NB4 (cell line): ENCODE measurements at places on chromosomes 5 and 9.
A peak's percentile ranks its signal among the peaks of the same experiment; 100 is the strongest.

DNA sequence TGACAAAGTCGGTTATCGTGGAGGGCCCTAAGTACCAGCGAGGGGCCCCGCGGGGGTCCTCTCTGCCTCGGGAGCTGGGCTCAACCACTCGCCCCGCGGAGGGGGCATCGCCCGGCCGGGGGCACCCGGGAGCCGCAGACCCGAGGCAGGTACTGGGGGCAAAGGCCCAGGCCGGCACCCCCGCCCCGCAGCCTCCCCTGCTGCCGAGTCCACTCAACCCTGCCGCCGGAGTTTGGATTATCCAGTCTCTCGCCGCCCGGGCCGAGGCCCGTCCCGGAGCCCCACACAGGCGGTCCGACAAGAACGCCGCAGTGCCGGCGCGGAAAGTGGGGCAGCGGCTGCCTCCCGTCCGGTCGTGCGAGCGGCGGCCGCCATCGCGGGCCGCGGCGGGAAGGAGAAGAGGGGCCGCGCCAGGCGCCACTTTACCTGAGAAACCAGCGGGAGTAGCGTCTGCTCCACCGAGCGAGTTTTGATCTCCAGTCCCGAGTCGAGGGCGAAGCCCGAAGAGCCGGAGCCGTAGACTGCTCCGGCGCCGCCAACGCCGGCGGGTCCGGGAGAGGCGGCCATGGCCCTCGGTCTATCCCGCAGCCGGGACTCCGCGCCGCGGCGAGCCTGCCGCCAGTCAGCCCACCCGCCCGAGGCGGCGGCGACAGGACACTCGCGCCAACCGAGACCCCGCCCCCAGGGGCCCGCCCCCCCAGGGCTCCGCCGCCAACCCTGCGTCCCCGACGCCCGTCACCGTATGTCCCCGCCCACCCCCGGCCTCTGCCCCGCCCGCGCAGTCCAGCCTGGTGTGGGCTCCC, at the start of gene CTNNAL1:
Gene CTNNAL1, minus strand, starts transcription at position 624 of the 803 bp plus-strand sequence. Its CDS starts 57 bp downstream, at position 567.
- DNase-seq = peak; percentile 91

DNA sequence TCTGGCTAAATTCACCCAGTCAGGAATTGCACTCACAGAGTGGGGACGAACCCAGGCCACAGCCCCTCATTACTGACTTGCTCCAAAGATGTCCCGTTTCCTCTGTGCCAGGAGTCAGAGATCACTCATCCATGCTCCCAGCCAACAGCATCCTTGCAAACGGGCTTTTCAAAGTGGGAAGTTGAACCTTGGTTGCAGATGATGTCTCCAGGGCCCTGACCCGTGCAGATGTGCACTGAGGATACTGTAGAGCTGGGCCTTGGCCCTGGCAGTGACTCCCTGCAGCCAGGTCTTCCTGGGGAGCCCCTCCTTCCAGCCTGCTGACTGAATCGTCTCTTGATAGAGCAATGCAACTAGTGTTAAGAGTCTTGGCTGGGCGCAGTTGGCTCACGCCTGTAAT, 22.3 kb downstream of the TCF7 start:
- no peak for DNase-seq

DNA sequence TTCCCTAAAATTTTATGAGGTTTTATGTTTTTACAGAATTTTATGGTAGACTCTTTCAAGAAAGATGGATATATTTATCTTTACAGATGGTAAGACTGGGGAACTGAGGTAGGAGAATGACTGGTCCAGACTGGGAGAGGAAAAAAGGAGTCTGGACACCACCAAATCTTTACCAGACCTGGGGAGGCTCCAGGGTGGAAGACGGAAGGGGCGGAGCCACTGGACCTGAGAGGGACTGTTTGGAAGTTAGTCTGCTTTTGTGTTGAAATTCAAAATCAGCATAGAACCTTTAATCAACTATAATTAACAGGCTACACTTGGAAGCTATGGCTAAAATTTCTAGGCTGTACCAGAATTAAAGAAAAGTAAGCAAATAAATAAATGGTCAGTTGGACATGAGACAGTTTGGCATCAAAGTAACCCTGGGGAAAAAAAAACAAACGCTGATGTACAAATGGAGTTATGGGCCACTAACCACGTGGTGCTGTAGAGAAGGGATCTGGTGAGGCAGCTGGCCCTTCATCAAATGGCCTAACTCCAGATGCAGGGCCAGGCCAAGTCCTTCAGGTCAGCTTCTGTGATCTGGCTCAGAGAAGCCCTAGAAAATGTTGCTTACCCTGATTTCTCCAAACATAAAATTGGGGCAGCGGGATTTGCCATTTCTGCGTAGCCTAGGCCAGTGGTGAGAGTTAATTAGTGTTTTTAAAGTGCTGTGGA, 155.1 kb downstream of the ARSB start:
- no peak for DNase-seq

GRCh38 chr9:96331236-96331947, 29.4 kb upstream of the HSD17B3 start:
- DNase-seq = no peak

DNA sequence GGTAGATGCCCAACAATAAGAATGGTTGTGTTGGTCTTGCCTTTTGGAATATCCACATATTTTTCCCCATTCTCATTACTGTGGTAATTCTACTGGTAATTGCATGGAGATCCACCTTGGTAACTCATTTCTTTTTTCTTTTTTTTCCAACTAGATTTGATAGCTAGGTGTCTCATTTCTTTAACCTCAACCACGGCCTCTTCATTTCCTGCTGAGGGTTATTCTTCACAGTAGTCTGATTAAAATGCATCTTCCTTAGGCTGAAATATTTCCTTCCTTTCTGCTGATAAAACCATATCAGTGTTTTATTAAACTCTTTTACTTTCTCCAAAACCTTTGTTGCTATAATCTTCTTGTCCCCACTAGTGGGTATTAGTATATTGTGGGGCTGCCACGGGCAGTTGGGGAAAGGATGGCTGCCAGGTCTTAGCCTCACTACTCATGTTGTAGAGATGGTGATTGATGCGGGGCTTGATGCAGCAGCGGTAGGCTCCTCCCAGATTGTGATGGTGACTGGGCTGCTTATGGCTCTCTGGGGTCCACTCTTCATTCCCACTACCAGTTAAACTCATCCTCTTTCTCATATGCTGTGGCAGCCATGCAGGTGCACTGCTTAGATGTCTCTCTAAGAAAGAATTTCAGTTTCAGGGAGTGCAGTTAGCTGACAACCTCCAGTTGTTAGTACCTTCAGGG, 35.9 kb downstream of the KIF2A start:
- no peak for DNase-seq

DNA sequence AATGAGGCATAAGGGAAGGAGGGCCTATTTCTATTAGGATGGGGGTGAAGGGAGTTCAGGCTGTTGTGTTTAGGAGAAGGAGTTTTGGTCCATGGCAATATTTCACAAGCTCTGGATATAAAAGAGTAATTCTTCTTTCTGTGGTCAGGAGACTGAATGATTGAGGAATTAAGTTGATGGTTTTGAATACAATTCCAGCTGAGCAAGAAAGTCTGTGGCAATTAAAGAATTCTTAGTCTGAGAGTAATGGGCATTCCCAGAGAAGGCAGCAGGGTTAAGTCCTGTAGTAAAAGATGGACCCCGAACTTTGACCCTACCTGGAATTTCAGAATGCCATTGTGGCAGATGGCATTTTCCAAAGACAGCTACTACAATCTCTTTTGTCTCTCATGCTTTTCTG, 202.6 kb downstream of the TLE4 start:
- DNase-seq = no peak

DNA sequence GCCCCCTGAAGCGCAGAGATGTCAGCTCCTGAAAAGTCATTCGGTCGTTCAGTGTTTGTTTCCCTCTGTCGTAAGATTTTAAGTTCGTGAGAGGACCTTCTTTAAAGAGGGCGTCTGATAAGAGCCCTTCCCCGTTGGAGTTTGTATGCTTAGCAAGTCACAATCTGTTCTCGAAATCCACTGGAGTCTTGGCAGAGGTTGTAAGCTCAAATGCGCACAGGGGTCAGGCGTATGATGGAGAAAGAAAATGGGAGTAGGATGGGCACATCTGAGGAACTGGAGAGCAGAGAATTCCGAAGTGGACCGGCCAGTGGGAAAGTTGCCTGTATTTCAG, 710 bp downstream of the HSD17B4 start:
- DNase-seq = peak; percentile 52

DNA sequence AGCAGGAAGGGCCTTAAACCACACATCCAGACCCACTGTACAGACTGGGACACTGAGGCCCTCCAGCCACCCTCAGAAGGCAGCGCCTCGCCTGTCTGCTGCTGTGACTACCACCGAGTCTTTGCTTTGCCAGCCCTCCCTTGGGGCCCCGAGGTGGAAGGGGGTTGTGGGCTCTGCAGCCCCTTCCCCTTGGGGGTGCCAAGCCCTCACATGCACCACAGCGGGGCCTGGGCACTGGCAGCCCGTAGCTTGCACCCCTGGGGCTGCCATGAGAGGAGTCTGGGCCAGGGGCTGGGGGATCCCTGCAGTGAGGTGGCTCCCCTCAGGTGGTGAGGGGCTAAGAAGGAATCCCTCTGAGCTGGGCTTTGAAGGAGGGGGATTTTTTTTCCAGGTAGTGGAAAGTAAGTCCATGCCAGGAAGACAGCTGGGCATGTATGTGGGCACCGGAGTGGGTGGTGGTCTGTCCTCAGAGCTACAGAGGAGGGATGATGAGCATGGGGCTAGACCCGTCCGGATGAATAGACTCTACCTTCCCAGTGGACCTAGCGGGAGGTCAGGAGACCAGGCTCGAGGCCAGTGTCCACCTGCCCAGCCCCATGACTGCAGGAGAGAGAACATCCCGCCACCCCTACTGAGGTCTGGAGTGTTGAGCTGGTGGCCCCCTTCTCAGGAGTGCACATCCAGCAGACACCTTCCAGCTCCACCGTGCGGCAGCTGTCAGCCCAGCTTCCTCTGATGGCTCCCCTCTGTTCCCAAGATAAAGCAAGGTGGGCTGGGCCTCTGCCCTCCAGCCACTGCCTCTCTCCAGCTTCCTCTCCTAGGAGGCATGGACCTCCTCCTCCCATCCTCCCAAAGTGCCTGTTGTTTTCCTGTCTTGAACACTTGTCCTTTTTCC, 15.9 kb downstream of the FLT4 start:
- no peak for DNase-seq

DNA sequence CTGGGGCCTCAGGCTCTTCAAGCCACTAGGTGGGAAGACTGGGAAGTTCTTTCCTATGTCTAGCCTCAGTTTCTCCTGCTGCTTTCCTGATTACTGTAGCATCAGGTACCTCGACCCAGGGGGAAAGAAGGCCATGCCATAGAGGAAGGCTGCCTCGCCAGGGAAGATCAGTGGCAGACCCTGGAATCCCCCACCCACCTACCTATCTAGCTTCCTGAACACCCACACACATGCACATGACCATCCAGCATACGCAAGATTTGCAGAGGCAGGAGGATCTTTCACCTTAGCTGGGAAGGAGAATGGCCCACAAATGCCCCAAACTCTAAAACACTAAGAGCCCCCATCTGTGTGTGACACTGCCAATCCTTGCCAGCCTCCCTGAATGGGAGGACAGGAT, 8.0 kb downstream of the NR5A1 start:
- no peak for DNase-seq

DNA sequence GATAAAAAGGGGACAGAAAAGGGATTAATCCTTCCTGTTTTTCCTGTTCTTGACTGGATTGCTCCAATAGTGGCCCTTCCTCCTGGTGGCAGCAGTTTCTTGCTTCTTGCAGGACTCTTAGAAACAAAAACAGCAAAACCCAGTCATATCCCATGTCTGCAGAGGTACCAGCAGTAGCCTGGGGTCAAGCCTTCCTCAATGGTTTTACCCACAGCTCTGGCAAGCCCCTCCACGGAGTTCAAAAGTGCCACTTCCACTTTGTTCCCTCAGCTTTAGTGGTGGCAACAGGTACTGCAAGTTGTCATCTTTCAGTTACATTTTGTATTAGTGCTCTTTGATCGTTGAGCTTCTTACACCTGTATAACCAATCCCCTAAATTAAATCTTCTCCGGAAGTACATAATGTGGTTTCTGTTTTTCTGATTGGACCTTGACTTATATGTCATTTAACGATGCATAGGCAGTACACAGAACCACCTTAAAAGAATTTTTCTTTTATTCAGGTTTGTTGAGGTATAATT, 8.7 kb upstream of the RANBP6 start:
- DNase-seq = peak; percentile 63

GRCh38 chr9:133591116-133591910, 17.9 kb downstream of the FAM163B start:
- DNase-seq = no peak

- no peak for DNase-seq
Measured at GRCh38 chr5:134464988-134465815, 53.5 kb upstream of the CDKN2AIPNL start.

DNA sequence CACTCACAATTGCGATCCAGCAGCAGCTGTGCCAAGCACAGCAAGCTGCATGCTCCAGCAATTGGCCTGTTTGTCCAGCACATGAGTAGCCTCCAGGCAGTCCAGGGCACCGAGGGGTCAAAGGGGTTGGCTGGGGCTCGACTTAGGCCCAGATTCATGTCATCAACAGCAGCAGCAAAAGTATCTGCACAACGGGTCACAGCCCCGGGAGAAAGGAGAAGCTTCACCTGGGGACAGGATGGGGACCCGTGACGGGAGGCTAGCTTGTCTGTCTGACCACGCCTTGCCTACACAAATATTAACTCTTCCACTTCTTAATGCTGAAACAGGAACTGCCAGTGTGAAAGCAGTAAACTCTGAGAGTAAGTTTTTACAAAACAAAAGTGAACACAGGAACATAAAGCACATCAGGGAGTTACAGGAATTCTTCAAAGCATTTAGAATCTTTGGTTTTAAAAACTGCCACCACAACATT, 191.2 kb downstream of the PIK3R1 start:
- no peak for DNase-seq

DNA sequence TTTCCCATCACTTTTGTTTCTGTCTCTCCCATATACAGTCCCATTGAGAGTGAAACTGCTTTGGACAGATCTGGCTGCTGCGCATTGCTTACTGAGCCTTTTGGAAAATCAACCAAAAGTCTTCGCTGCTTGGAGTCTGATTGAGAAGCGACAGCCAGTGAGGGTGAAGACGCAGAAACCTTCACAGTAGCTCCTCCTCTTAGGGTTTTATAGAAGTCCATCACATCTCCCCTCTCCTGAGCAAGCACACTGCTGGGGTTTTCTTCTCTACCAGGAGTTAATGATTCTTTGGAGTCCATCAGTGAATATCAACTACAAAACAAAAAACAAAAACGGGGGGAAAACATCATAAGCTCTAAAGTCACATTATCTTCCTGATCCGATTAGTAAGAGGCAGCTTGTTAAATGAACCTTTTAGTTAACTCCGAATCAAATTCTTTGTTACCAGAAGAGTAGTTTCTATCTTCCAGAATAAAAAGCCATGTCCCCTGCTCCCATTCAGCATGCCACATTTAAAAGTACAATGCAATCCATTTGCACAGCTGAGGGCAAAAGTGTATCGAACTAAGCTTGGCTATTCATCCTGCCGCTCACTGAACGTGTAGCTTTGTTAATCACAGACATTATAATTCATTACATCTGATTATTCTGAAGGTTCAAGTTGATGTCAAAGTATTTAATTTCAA, 2.8 kb downstream of the NR3C1 start:
- no peak for DNase-seq

DNA sequence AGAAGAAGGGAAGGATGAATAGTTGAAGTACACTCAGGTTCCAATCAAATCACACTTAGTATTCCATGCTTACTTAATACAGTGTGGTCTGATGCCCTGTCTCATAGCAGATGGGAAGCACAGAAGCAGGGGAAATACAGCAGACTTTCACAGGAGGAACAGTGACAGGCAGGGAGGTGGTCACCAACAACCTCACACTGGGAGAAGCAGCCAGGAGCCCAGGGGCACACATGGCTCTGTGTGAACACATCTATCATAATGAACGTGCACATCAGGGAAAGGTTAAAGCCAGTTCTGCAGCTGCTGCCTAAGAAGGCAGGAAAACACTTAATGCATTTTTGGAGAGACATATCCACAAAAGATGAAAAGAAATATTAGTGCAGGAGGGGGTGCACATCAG, 312.3 kb downstream of the MED10 start:
- no peak for DNase-seq

- no peak for DNase-seq
Measured at GRCh38 chr5:172835290-172835993, 1.4 kb downstream of the ERGIC1 start.
